Fibroblast of skin of scalp (primary cell): ENCODE measurements at places on chromosomes 1 and 21.
A peak's percentile ranks its signal among the peaks of the same experiment; 100 is the strongest.

DNA sequence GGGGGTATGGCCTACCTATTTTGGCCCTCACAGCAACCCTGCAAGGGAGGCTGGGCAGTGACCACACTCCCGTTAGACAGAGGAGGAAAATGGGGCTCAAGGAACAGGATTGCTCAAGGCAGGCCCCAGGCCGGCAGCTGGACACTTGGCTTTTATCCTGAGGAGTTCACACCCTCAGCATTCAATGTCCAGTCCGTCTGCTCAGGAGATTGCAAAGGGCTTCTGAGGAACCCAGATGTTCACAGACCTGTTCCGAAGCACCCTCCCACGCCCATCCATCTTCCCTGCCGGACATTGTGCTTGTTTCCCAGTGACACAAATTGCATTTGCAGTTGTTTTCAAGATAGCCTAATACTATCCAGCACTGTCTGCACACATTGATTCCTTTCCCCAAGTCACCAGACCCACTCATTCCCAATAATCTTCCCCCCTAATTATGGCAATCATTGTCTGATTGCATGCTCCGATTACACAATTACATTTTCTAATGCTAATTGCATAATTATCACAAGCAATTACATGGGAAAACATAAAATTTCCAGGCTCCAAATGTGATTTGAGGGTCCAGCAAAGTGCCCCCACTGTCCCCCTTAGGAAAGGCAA is 4.3 kb upstream of the UBL4B start:
- no peak for DNase-seq

GRCh38 chr1:15218287-15219279 is 28.4 kb upstream of the FHAD1 start:
- no peak for DNase-seq

DNA sequence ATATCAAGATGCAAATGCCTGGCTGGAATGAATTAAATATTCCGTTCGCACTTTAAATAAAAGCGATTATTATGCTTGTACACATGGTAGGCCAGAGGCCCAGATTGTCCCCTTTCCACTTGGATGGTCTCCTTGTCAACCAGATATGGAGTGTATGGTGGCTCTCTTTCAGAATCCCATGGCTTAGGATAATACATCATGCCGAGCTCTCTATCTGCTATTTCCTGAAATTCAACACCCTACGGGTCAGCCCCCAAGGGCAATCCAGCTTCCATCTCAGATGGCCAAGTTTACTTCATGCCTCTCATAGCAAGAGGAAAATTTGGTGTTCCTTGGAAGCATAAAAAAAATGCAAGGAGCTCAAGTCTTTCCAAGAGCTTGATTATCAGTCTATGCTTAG is 25.4 kb upstream of the FMO1 start:
- DNase-seq: peak; percentile 66

DNA sequence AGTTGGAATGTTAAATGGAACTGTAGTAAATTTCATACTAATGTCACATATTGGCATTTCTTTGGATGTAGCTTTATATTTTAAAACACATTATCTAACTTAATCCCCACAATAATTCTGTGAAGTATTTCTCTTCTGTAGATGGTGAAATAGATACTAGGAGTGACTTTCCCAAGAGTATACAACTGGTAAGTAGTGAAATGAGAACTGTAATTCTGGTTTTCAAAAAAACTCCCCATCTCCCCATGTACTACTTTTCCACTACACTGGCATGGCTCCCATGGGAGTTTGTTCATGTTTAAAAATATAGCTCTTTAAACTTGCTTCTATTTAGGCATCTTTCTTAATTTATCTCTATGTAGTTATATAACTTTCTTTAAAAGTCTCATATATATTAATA is 10.2 kb downstream of the CHML start:
- DNase-seq: no peak

- DNase-seq: no peak
Observed at GRCh38 chr1:222823695-222824094, 8.9 kb downstream of the DISP1 start.

DNA sequence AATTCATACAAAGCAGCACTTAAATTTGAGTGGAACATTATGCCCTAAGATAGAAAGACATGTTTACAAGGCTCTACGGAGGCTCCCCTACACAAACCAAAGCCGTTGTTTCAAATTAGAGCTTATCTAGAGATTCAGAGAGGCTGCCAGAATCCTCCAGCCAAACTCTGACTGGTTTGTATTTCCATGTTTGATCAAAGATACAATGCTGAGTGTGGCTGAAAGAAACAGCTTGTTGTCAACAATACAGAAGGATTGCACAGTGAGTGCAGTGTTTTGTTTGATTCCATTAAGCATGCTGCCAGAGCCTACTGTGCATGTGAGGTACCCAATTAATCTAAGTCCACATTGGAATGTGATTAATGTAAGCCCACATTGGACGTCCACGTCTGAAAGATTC is 402.7 kb downstream of the DISC1 start:
- no peak for DNase-seq
